CMK (cell line): ENCODE measurements at places on chromosomes 5 and 9.

GRCh38 chr5:59380350-59380951, 513.1 kb downstream of the PDE4D start:
- peak; percentile 66 for DNase-seq

- no peak for DNase-seq
Observed at GRCh38 chr5:160555581-160555970, 133.9 kb downstream of the PTTG1 start.

GRCh38 chr5:14880688-14881087, 9.1 kb upstream of the ANKH start:
- no peak for DNase-seq

GRCh38 chr5:147780924-147781573, 1.5 kb downstream of the JAKMIP2 start:
- DNase-seq, result no peak

DNA sequence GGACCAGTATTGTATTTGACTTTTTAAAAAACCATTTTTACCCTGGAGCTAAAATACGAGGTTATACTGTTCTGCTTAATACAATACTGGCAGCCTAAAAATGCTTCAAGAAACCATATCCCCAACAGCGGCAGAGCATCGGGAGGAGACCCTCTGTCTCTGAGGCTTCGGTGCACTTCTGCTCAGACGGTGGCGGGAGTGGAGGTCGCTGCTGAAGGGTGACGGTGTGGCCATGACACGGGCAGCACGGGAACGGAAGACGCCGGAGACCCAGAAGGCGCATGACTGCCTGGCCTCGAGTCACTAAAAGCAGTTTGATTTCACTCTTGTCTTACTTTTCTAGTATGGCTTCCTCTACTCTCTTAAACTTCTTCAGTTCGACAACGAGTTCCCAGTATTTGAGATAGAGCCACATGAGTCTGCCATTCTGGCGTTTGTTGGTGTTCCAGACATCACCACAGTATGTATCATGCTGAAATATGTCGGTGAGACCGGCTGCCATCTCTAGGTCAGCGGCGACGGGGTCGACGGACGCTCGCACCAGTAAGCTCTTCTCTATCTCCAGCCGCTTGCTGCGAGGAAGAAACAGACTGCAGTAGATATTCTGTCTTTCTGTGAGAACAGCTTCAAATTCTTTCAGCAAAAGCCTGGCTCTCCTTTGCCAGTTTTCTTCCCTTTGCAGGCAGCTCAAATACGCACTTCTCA, 12.8 kb downstream of the CCDC127 start:
- DNase-seq, result no peak

- DNase-seq, result no peak
Observed at GRCh38 chr5:67221487-67222242, 25.1 kb upstream of the CD180 start.

DNA sequence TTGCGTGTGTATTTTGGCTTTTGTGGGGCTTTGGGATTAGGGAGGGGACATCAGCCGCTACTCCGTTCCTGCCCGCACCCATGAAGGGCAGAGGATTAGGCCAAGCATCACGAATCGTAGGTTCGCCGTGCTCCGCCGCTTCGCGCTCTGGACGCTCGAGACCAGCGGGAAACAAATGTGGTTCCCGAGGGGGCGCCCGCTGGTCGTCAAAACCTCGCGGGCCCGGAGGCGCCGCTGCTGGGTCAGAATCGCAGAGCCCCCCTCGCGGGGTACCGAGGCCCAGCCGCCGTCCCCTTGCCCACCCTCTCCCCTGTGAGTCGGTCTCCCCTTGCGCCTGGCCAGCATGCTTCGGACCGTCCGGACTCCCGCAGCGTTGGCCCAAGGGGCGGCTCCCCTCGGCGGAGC, 2.3 kb upstream of the PAX5 start:
- DNase-seq, result no peak

- DNase-seq, result no peak
Observed at GRCh38 chr5:94731471-94731870, 113.0 kb downstream of the SLF1 start.

- DNase-seq, result no peak
Observed at GRCh38 chr5:154411338-154411737, 34.5 kb upstream of the SAP30L start.

DNA sequence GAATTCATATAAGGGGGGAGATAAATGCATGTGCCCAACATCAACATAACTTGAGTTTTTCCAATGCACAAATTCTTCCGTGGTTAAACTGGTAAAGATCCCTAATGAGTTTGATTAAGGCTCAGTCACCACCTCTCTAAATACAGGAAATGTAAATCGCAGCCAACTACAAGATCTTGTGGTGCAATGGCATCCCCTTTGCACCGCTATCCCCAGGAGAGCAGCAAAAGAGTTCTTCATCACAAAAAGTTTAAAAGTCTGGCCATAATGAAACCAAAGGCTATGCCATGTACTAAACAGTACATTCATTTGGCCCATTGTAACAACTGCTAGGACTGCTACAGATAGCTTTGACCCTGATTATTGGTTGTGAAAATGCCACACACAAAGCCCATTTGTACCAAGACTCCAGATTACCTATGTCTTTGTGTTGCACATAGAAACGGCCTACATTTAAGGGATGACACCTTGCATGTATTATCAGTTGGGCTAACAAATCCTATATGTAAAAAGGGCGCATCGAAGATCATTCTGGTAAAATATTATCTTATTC, 44.5 kb downstream of the ZNF608 start:
- no peak for DNase-seq

DNA sequence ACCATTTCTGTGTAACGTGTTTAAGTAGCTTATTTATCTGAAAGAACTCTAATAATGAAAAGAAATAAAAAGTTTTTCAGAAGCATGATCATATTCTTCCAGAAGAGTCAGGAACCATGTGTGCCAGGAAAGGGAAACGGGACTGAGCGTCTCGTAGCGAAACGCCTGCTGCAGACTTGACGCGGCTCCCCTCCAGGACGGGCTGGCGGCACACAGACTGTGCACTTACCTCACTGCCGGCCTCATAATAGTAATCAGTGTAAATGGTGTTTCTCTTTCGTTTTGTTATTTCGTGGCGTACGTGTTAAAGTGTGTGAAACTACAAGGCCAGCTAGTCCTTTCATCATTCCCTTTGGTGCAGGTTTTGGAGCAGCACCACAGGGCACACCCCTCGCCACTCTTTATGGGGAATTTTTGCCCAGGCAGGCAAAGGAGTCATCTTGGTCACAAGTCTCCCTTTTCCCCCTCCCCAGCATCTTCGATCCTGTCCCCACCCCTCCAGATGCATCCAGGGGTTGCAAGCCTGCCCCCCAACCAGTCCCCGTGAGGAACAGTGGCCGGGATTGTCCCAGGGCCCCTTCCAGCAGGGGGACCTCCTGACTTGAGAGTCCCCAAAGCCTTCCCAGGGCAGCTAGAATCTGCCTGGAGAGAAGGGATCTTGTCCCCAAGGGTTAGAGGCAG, 233.1 kb downstream of the FANCC start:
- no peak for DNase-seq

- DNase-seq, result no peak
Observed at GRCh38 chr9:137494550-137495351, 35.6 kb upstream of the NSMF start.

DNA sequence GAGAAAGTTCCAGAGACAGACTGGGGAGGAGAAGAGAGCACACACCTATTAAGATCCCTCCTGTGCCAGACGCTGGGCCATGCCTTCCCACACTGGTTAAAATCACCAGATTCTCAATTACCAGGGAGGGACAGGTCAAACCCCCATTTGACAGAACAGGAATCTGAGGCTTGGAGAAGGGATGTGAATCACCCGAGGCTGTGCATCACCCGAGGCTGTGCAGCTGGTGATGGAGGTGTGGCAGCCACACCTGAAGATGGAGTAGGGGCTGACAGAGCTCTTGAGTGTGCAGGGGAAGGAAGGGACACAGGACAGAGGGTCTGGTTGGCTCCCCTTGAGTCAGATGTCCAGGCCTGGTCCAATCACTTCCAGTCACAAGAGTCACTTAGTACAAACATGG, 70.6 kb downstream of the LMX1B start:
- DNase-seq, result no peak

- DNase-seq, result no peak
Observed at GRCh38 chr9:82565188-82565969, 497.6 kb downstream of the RASEF start.

DNA sequence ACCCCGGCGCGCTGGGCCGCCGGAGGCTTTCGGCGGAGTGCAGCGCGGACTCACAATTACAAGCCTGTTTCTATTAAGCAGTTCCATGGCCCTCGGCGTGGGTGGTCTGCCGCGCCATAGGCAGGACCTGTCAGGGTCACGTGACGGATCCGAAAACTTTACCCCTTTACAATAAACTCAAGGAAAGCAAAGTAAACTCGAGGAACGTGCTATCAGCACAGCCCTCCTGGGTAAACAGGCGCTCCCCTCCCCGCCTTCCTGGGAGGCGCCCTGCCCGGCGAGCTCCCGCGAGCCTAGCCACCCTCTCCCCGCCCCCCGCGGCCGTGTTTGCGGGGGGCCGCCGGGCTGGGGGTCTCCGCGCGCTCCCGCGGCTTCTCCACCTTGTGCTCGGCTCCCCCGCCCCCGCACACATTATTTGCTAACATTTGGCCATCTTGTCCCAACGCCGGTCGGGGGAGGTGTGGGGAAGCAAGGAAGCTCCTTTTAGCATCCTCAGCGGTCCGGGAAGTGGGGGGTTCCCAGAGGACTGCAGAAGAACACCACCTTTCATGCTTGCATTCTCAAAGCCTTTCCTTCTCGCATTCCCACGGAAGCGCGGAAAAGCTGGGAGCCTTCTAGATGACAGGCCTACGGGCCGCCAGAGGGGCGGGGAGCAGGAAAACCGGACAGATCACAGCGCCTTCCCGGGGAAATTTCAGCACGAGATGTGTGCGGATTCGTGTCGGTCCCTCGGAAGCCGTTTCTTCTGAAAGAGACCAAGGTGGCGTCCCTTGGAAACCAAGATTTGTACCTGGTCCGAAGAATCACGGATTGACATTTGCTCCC, at the start of gene PTCH1:
Gene PTCH1, minus strand, starts transcription at position 238 of the 825 bp plus-strand sequence.
- no peak for DNase-seq

DNA sequence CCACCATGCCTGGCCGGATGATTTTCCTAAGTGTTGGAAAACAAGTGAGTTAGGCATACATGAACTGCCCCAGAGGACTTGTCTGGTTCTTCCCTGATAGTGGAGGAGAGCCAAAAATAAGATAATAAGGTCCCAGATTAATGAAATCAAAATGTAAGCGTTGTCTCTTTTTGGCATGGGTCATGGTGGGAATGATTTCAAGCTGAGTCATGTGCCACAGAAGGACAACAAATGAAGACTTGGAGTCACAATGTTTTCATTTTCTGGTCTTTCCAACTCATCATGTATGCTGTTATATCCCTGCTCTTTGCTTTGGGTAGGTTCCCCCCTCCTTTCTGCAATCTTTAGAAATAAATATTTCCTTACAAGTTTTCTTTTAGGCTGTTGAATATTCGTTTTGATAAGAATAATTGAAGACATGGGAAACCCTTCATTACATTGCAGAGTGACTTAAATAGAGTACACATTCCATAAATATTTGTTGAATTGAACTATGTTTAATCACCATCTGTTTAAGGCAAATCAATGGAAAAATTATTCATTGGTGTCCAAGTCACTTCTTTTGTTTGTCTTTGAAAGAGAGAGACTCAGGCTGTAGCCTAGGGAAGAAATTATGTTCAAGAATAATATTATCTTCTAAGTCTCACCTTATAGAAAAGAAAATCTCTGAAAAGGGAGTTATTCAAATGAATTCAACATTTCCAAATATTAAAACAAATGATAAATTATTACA, 196.3 kb downstream of the CSNK1G3 start:
- DNase-seq, result no peak

- no peak for DNase-seq
Observed at GRCh38 chr5:36985387-36985786, 108.8 kb downstream of the NIPBL start.

GRCh38 chr5:170896779-170897178, 35.0 kb downstream of the RANBP17 start:
- DNase-seq, result no peak

DNA sequence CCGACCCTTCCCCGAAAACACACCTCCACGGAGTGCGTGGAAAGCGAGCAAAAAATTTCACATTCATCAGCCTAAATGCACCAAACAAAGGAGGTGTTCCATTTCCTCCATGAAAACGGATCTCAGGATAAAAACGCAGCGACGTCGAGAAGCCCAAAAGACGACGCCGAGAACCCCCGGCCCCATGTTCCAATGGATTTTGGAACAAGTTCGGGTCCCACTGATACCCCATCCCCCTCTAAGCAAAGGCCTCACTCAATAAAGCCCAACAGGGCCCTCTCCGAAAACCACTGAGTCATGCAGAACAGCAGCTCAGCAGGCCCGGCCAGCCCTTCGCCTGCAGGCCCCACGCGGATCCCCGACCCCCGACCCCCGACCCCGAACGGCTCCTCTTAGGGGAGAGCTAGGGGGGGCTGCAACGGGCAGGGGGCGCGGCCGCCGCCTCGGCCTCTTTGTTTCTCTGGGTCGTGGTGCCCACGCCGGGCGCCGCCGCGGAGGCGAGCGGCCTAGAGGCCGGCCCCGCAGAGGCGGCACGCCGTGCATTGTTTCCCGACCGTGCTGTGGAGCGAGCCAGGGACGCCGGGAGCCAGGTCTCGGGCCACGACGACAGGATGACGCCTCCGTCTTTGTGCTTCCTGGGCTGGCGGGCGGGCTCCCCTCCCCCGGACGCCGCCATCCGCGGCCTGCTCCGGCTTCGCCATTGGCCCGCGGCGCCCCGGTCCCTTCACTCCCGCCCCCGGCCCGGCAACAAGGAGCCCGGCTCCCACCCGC, 915 bp downstream of the ZFAND5 start:
- DNase-seq, result no peak

GRCh38 chr9:133826289-133827085, 88.3 kb upstream of the SARDH start:
- no peak for DNase-seq

DNA sequence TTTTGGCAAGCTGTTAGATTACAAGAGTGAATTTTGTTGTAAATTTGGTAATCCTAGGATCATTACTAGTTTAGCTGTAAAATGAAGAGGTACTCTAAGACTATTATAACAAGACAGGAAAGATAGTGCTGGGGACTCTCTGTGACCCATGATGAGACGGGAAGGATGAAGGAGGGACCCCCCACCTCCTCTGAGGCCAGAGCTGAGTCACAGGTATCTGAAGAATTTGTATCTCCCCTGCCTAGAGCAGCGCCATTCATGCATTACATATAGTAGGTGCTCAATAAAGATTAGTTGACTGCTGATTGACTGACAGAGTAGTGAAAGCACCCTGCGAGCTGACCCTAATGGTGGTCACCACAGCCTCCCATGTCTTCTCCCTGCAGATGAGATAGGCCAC, 202.8 kb downstream of the SNX18 start:
- no peak for DNase-seq
